Hindlimb muscle (tissue), 1 donor: ENCODE measurements at places on chromosomes 2 and 18.

DNA sequence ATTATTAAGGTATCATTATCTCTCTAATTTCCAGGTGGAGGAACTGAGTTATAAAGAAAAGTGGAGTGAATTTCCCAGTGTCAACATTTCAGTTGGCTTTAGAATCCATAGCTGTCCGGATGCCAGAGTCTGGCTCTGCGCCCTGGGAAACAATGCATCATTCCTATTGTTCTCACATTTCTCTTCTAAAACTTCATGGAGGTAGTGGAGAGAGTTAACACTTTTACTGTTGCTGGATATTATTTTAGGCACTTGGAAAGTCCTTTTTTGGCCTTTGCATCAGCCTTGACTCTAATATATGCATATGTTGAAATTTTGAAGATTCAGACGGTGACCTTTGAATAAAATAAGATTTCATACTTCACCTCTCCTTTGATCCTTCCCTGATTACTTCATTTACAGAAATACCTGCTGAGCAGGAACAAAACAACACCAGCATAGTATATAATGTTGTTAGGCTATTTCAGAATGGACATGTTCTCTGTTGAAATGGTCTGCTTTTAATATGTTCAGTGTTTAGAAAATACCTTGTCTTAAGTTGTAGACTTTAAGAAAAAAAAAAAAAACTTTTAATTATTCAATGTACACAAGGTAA lies 148.8 kb downstream of the EPHA4 start:
- DNase-seq, result peak; percentile 15

DNA sequence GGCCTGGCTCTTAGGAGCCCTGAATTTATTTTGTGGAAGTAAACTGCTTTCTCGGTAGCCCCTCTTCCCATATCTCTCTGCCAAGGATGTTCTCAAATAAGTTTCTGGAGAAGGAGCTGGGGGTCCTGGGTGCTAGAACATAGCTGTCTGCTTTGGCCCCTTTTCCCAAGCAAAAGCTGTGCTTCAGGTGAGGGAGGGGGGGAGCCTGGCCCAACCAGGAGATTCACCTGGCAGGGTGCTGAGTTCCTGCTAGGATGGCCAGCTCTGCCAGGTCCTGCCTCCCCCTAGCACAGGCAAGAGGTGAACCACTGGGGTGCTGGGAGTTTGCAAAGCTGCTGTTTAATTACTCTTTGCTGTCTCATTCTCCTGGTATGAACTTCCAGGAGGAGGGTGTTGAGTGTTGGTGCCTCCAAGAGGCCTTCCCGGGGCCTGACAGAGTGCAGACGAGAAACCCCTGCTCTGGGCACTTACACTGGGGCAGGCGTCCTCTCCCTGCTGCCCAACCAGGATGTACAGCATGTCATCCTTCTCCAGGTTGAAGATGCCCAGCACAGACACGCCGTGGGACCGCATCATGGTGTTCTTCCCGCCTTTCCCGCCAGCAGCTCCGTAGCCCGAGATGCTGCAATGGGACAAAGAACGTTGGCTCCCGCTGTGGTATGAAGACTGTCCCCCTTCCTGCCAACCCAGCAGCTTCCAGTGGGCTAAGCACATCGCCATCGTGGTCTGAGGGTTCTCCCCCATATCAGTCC lies 124.2 kb downstream of the CLIP4 start:
- DNase-seq, result no peak

DNA sequence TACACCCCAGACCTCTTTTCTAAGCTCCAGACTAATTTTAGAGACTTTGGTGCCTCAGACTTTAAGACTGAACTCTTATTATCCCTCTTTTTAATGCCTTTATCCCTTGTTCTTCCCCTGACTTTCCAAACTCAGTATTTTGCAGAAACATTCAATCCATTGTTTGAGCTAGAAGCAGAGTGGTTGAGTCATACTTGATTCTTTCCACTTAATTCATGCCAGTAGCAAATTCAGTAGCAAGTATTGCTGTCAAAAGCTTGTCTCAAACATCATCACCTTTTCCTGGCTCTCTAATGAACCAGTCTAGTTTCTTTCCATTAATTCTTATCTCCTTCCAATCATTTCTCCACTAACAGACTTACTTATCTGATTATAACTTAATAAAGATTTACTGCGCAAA lies 699.7 kb upstream of the ZNF804A start:
- DNase-seq, result no peak

GRCh38 chr2:237472909-237473877 lies 13.9 kb upstream of the MLPH start:
- DNase-seq, result no peak

GRCh38 chr2:205115511-205115910 lies 566.8 kb upstream of the NRP2 start:
- no peak for DNase-seq

DNA sequence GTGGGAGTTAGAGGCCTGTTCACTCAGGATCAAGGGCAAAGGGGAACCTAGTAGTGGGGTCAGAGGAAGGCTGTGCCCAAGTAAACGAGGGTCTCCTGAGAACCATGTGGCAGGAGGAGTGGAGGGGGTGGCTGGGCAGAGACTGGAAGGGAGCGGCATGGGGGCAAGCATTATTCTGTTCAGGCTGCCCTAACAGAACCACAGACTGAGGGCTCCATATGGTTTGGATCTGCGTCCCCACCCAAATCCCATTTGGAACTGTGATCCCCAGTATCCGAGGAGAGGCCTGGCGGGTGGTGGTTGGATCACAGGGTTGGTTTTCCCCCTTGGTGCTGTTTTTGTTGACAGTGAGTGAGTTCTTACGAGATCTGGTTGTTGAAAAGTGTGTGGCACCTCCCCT lies 287.0 kb downstream of the PHLPP1 start:
- DNase-seq, result no peak

- DNase-seq, result no peak
These were observed 15.8 kb downstream of the ATF2 start for GRCh38 chr2:175152242-175152641.

DNA sequence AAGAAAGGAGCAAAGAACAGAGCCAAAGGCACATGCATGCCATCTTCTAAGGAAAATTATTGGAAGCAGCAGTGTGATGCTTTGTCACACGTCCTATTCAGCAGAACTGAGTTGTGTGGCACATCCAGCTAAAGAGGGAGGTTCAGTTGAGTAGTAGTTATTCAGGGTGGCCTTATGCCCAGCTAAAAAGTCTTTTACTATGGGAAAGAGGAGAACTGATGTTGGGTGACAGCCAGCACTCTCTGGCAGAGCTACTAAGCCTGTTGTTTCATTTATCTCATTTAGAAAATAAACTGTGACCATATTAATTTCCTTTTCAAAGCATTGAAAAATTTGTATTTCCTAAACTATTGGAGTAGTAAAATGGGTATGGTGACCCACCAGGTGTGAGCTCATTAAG lies 18.5 kb downstream of the ITGA6 start:
- peak; percentile 30 for DNase-seq

DNA sequence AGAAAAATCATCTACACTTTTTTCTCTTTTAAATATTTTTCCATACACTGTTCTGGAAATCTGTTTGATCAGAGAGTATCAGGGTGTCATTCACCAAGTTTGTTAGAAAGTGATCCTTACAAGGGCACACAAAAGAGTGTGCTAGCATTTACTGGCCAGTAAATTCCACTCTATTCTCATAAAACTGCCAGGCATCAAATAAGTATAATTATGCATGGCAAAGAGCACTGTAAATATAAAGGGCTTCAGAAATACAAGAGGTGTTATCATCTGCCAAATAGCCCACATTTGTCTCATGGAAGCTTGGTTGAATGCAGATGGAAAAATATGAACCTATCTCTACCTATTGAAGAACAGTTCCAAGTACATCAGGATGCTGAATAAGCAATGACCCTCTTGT lies 847.3 kb upstream of the ACVR2A start:
- no peak for DNase-seq

DNA sequence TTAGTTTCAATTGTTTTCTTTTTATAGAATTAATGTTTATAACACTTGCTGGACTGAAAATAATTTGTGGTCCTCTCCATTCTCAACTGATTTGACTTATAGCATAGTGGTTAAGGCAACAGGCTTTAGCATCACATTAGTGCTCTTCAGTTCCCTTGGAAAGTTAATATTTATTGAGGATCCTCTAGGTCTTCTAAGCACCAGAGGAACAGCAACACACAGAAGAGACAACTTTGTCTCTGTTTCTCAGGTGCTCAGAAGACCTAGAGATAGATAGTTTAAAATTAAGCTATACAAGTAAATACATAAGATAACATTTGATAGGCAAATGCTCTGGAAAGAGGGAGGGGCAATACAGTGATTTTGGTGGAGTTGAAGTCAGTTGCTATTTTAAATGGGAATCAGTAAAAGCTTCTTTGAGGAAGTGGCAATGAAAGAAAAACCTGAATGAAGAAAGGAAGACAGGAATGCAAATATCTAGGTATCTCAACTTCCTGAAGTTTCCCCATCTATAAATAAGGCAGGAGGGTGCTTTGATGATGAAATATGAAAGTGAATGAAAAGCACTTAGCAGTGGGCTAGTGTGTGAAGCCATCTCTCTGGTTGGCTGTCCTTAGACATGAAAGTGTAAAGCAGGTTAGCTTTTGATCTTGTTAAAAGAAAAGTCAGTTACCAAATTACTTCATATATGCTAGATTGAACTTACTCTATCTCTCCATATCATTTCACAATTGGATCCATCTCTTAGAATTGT lies 7.9 kb downstream of the NEUROD1 start:
- no peak for DNase-seq

- DNase-seq, result no peak
These were observed 56.1 kb downstream of the MCFD2 start for GRCh38 chr2:46859482-46859881.

- DNase-seq, result no peak
These were observed 87.0 kb downstream of the WDR7 start for GRCh38 chr18:56738184-56738583.

DNA sequence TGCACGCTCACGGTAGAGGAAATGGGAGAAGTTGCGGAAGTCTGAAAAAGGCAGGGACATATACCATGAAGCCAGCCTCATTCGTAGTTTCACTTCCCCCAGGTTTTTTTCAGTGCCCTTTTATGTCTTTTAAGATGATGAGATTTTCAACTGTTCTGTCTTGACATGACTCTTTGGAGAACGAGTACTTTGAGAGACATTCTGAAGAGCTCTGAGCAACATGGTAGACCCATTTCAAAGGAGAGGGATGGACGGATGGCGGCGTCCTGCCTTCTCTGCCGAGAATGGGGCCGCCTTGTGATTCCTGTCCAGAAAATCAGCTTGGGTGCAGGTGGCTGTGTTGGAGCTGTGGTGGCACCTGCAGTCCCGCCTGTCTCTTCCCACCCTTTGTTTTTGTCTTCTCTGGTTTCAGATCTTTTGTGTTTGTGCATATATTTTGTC lies 41.7 kb downstream of the SH3BP4 start:
- no peak for DNase-seq

DNA sequence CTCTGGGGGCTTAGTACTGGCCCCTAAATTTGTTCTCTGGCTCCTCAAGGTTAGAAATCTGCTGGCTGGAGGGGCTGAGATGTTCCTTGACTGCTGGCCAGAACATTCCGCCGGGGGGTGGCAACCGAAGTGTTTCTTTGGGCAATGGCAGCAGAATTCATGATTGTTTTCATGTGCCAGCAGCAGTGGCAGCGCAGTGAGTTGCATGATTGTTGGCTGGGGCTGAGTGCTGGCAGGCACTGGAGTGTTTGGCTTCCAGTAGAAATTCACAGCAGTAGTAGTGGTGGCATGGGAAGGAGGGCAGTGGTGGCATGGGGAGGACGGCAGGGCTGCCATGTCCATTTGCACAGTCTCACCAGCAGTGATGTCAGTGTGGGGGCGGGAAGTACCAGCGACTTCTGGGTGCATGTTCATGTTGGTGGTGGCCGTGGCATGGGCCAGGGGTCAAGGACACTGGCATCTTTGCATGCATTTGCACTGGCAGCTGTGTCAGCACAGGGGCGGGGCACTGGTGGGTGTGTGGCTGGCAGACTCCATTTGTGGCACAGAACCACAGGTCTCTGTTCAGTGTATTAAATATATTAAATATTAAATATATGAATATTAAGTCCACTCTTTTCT lies 130.6 kb upstream of the CDH7 start:
- no peak for DNase-seq

DNA sequence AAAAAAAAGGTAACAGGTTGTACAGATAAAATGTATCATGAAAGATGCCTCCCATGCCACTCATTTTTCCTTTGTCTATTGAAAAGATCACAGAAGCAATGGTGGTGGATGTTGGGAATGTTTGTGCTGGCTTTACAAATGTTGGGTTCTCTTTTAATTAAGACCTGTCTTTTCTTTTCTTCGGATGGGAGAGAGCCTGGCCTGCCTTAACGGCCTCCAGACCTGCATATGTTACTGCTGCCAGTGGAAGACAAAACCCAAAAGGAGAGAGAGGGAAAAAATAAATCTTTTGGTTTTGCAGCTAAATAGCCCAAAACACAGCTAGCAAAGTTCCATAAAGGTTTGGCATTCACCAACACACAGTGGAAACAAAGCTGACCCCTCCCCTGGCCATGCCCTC lies 50.5 kb upstream of the FZD7 start:
- DNase-seq, result no peak

GRCh38 chr18:61546590-61546989 lies 213.4 kb downstream of the CDH20 start:
- DNase-seq, result no peak

- no peak for DNase-seq
These were observed 1608.3 kb upstream of the ZEB2 start for GRCh38 chr2:146128216-146128615.

DNA sequence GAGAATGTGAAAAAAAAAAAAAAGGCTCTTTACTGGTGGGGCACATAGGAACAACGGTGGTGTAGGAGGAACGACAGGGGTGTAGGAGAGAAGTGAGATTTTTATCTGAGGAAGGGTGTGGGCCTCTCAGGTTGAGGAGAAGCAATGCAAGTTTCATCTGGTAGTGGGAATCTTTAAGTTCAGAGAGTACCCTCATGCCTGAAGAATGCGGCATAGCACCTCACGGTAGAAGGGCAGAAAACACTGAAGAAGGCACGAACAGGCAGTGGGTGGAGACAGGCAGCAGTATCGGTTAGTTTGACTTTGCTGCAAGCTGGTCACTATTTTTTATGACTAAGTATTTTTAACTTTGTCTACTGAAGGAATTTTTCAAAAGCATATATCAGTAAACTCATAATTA lies 52.2 kb upstream of the TSPYL6 start:
- no peak for DNase-seq
